Hypothalamus (tissue), 51 donors: ENCODE measurements at places on chromosomes 2 and 18.

DNA sequence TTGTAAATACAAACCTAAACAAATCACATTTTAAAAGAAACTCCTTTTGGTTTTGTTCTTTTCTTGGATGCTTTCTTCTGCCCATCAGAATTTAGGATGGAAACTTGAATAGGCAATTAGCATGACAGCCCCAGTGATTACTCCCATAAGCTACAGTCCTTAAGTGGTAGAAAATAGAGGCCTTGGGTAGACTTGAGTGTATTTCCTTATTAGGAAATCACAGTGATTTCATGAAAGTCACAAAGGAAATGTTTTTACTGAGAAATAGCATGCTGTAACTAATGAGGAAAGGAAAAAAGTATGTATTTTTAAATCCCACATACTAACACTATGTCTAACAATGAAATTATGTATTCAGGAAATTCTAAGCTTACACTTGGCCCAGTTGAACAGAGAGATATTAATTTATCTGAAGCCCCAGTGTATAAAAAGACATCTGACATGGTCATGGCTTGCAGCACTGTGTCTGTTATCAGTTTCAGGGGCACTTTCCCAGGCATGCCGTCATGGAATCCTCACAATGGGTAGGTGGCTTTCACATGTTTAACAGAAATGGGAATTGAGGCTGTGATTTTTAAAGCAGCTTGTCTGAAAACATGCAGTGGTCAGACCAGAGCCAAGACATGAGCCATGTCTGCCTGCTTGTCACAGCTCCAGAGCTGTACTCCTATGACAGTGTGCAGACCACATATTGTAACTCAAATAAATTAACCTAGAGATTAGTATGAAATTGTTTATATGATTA is 79.7 kb upstream of the TRIB2 start:
- DNase-seq = no peak

DNA sequence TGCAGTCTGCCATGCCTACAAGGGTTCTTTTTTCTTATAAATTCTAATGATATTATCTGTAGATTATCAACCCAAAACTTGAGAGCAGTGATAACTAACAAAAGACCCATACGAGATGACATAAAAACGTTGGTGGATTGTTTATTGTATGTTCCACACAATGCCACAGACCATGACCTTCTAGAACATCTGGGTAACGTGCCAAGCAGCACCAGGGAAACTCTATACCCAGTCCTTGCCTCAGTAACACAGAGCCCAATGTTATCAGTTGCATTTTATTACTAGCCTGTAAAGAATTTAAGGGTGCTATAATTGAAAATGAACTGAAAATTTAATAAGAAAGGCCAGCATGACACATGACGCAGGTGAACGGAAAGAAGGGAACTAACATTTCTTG is 99.1 kb upstream of the UGP2 start:
- no peak for DNase-seq

DNA sequence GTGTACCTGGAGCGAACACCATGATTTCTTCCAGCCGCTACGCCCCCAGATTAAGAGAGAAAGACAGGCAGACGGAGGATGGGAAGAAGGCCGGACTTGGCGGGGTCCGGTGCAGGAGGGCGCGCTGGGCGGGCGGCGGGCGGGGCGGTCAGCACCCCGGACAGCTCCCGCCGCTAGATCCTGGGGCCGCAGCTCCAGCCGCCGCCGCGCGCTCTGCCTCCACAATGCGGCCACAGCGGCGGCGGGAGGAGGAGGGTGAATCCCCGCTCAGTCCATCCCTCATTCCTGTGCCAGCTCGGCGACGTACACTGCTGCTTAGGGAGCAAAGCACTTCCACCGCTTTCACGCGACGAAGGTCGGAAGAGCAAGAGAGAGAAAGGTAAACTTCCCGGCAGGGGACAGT is at the start of gene AKAIN1:
Gene AKAIN1 (minus strand): TSS at position 226 of the 403 bp plus-strand sequence. CDS start 204 bp downstream, at position 22.
- no peak for DNase-seq

DNA sequence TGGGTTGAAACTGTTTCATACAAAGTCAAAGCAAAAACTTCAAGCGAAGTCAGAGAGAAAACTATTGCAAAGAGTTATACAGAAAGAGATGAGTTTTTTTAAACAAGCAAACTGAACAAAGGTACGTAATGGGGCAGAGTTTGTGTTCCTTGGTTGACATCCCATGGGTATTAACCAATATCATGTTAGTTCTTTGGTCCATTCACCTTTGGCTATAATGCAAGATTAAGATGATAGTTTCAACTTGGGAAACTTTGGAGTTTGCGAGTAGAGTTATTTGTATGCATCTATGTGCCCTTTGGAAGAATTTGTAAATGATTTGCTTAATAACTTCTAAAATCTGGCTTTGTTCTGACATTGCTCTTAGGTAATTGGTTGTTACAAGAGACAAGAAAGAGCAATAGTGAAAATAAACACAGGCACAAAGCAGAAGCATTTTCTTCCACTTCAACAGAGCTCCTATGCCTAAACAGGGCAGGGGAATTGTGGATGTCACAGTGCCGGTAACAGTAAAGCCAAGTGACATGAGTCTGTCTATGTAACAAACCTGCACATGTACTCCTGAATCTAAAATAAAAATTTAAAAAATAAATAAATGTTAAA is 936.1 kb downstream of the SUCLG1 start:
- DNase-seq = no peak

DNA sequence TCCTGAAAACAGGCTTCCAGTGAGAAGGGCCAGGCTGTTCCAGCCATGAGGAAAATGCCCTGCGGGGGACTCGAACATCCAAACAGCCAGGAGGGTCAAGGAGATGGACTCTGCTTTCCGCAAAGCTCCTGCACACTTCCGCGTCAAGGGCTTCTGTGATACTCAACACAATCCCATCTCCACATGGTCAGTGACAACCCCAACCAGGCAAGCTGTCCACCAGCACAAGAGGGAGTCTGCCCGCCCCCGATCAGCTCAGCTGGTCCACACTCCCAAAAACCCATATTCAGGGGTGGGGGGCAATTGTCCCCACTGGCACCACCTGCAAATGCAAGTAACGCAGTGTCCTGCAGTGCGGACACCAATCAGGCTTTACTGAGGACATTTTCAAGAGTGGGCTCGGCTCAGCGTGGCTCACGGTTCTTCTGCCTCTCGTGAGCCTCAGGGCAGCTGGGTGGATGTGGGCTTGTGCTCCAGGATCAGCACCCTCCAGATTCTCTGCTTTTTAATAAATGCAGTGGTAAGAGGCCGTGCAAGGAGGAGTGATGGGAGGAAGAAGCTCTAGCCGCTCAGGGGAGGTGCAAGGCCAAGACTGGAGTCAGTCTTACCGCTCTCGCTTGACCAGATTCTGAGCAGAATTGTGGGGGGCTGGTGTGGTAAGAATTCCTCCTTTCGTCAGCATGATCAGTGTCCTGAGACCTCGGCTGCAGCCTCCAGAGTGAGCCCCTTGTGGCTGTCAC is 19.5 kb upstream of the CIDEA start:
- no peak for DNase-seq

DNA sequence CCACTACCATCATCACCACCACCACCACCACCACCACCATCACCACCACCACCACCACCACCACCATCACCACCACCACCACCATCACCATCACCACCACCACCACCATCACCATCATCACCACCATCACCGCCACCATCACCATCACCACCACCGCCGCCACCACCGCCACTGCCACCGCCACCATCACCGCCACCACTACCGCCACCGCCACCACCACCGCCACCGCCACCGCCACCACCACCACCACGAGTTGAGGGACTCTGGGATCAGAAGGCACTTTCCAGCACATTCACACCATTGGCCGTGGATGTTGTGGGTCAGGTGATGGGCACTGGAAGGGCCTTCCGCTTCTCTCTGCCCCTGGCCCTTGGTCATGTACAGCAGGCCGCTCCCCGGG is 48.8 kb downstream of the ODC1 start:
- DNase-seq = no peak

- no peak for DNase-seq
Observed at GRCh38 chr2:149050188-149050587, 11.7 kb downstream of the LYPD6B start.

DNA sequence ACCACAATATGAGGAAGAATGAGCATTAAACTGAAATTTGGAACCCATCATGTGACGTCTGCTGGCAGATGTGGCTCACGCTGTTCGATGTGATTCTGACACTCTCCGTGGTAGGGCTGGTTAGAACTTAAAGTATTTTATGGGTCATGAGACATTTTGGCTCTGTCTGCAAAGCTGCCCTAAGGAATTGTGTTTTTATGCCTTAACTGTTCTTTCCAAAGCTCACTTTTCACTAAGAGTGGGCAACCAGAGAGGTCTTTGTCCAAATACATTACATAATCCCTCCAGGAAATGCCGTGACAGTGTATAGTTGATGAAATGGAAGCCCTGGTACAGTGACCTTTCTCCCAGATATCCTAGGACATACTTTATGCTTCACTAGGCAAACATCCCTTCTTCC is 119.1 kb downstream of the AQP4 start:
- no peak for DNase-seq

DNA sequence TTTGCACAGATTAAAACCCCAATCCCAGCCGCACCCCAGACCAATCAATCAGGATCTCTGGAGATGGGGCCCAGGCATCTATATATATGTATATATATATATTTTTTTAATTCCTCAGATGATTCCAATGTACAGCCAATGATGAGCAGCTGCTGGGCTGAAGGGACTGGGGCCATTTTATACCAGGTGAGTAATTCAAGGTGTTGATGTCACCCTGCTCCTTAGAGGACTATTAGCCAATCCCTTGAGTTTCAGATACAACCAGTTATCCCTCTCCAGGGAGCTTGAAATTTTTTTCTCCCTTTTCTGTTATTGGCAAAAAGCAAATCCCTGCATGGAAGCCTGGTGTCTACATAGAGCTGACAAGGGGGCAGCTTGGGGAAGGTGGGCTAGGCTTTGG is 59.8 kb downstream of the MCFD2 start:
- DNase-seq = no peak

DNA sequence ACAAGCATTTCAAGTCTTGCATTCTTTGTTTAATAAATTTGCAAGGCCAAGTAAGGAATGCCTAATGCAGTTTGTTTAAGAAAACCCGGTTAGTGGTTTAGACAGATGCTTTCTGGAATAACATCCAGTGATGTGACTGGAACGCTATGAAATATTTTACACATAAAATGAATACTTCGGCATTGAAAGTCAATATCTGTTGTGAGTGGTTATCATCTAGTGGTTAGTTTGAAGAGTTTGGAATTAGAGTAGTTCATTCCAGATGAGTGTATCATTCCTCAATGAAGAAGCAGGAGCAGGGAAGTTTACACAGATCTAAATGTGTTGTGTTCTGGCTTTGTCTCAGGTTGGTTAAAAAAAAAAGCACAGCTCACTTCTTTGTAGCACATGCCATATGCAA is 608.0 kb upstream of the PIK3C3 start:
- no peak for DNase-seq

GRCh38 chr18:44741085-44741484 is 60.4 kb downstream of the SETBP1 start:
- DNase-seq = no peak

DNA sequence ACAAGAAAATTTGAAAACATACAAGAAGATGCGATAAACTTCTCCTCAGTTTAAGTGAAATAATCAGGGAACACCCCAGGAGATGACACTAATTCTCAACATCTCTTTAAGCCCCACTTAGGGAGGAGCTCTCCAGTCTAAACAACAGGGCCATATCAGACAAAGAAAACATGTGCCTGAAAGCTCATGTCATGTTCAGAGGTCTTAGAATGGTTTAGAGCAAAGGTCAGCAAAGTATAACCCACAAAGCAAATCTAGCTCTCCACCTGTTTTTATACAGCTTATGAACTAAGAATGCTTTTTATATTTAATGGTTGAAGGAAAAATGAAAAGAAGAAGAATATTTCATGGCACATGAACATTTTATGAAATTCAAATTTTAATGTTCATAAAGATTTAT is 155.6 kb upstream of the NOL4 start:
- no peak for DNase-seq

DNA sequence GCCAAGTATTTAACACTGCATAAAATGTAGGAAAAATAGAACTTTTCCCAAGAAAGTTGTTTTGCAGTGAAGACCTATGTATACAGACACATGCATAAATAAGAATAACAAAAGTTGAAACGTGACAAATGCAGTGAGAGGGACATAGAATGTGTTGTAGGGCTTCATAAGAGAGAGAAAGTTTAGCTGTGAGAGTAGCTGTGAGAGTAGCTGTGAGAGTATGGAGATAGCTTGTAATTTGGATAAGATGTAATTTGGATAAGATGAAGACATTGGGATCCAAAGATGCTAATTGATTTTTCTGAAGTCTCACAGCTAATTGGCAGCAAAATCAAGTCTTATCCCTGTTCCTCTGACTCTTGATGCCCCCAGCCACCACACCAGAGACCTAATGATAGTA is 170.9 kb downstream of the LRP1B start:
- no peak for DNase-seq

DNA sequence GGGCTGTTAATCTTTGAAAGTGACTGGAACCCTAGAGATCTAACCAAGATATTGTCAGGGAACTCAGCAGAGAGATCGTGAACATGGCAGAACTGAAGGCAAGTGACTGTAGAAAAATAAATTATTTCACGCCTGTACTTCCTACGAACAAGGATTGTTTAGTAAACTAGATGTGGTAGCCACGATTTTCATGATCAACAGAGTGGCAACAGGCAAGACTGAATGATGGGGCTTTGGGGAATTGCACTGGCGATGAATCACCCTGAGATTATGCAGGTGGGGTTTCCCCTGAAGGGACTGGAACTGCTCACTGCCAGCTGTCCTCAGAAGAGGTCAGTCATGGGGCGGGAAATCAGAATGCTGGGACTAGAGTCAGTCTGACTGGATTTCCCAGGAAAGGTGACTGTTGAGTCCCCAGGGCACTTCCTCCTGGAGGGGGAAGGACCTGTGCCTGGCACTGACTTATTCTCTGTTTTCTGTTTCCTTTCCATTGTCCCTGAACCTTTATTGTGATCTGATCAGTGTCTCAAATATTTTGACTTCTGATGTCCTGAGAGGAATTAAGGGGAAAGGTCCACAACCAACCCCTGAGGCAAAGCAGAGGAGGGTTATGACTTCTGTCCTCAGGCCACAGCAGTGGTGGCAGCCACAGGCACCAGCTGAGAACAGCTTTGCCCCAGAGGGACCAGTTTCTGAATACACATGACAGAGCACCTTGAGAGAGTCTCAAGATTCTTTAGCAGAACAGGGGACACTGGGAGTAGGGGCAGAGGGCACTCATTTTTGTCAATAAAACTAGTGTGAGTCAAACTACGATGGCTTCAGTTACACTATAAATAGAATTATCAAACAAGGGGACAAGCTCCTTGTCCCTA is 70.0 kb downstream of the NAB1 start:
- no peak for DNase-seq

DNA sequence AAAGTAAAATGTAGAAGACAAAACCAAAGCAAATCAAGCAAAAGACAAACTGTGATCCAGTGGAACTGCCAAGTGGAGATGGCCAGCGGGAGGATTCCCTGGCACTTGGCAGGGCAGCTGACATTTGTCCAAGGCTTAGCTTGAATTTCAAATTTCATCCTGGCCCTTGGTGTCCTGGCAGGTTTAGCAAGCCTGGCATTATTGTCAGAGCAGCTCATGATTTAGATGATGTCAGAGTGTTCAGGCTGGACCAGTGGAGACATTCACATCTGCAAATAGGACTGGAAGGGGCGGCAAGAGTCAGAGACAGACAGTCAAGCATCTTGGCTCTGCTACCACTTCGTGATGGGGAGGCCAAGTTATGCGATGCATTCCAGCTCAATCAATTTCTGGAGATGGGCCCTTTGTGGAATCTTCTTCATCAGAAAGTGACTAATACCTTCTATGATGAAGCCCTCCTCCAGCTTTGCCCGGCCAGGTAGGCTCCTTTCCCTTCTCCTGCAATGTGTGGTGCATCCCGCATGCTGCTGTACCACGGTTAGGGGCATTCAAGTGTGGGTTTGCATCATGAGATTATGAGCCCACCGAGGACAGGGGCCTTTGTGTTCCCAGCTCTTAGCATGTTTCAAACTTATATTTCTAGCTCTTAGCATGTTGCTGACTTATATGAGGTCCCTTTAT is 199.7 kb downstream of the ANKRD30B start:
- DNase-seq = no peak
